Forelimb muscle (tissue), 1 donor: ENCODE measurements at places on chromosomes 2 and 18. TPM values are rescaled to one million over a fixed set of nuclear protein-coding genes. Genes with fewer than 3 reads are reported as not detected.

HOXD13 gene
- polyA plus RNA-seq = not detected

GRCh38 chr2:151729837-151730236, 4.4 kb downstream of the NEB start:
- DNase-seq = no peak

DNA sequence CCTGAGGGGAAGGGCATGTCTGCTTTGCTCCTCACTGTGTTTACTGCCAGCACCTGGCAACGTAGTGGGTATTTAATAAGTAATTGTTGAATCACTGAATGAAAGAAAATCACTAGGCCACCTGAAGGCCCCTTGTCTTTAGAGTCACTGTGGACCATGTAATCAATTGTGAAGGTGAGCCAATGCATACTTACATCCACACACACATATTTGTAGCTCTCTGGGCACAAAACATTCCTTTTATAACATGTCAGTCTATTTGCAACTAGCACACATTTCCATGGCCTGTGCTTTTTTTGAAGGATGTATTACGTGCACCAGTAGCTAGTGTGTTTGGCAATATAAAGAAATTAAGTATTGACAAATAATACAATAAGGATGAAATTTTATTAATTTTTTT, 11.2 kb downstream of the ATP8B1 start:
- no peak for DNase-seq

SH3BP4 gene
- polyA plus RNA-seq = 17.0 TPM

TMEM198 gene
- polyA plus RNA-seq = 2.6 TPM

DNA sequence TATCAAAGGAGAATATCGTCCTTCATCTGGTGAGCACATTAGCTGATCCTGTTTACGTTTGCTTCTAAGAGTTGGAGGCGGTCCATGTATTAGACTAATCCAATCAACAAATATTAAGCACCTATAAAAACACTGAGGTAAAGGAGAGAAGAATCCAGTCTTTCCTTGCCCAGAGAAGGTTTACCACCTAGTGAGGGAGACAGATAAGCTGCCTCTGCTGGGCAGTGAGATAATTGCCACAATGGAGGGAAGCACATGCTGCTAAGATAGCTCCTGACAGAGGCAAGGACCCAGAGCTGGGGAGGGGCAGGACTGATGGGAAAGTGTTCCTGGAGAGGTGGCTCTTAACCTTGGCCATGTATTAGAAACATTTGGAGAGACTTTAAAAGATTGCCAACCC, 36.7 kb upstream of the ST8SIA5 start:
- DNase-seq = no peak

GRCh38 chr2:236565212-236565611, 4.4 kb upstream of the ACKR3 start:
- DNase-seq = no peak

- DNase-seq = no peak
Measured at GRCh38 chr2:229296536-229296935, 25.4 kb upstream of the PID1 start.

RIT2 gene
- polyA plus RNA-seq = not detected

GRCh38 chr2:178273787-178274360, 79.6 kb downstream of the OSBPL6 start:
- DNase-seq = no peak

- no peak for DNase-seq
Measured at GRCh38 chr2:10103179-10103578, 19.4 kb upstream of the RRM2 start.

DNA sequence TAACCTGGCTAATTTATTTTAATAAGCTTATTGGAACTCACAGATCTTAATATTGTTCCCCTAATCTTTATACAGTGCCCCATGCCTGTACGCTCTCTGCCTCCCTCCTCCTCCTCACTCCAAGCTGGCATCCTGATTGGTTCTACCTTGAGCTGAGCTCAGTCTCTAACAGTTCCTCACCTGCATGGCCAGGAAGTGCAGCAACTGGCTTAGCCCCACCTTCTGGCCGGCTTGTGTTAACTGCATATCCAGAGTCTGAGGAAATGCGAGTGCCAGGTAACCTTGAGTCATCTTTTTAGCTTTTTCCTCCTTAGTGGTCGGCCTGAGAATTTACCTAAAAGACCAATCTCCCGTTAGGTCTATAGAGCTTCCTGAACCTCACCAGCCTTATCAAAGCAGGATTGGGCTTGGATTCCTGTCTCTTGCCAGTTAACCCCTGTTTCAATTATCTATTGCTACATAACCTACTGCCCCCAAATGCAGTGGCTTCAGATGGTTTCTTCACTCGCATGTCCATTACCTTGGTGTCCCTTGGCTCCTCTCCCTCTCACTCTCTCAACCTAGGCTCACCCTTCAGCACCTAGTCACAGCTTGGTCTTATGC, 89.5 kb upstream of the STK39 start:
- no peak for DNase-seq

ARHGEF4 gene
- 11.3 TPM for polyA plus RNA-seq

DNA sequence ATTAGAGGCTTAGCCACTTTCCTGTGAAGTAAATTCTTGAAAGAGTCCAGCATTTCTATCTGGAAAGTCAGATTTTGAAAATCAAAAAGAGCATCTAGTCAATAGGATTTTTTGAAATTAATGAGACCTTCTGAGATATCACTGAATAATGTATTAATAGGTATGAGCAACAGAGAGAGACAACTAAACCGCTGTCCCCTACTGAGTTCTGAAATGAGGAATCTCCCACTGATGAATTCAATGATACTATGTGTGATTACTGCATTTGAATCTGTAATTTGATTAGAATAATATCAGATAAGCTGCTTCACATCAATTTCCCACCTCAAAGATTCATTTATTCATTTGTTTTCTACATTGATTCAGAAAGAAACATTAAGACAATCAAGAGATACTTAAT, 252.8 kb downstream of the TMX3 start:
- no peak for DNase-seq

ASXL2 gene
- polyA plus RNA-seq = 11.8 TPM

GRCh38 chr2:173692068-173692467, 273.1 kb downstream of the SP3 start:
- no peak for DNase-seq

DNA sequence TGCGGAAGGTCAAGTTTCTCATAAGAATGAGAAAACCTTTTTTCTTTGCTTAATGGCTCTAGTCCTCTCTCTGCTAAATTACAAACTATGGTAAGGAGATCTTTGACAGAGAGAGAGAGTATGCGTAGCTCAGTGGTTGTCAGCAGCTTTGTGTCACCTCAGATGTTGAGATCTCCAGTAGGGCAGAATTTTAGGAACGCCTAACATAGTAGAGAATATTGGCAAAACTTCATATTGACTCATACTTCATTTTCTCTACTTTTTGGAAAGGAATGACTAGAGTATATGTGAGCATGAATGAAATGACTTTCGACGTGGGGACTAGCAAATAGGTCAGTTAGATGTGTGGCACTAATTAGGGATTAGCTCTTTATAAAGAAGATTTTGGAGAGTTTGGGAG, 64.0 kb downstream of the WDR7 start:
- DNase-seq = no peak

FAM161A gene
- polyA plus RNA-seq = 13.3 TPM

KRTCAP3 gene
- 1.8 TPM for polyA plus RNA-seq

RELCH gene
- polyA plus RNA-seq = 16.1 TPM

CHRND gene
- polyA plus RNA-seq = 180 TPM

- DNase-seq = no peak
Measured at GRCh38 chr18:55654986-55655385, 67.0 kb upstream of the TCF4 start.

ANKRD39 gene
- 7.5 TPM for polyA plus RNA-seq

- no peak for DNase-seq
Measured at GRCh38 chr2:156955701-156956100, 301.8 kb upstream of the GALNT5 start.

CRYGD gene
- polyA plus RNA-seq = not detected

GRCh38 chr2:12617366-12617765, 99.4 kb upstream of the TRIB2 start:
- DNase-seq = no peak

LRRC30 gene
- polyA plus RNA-seq = 4.2 TPM

DNA sequence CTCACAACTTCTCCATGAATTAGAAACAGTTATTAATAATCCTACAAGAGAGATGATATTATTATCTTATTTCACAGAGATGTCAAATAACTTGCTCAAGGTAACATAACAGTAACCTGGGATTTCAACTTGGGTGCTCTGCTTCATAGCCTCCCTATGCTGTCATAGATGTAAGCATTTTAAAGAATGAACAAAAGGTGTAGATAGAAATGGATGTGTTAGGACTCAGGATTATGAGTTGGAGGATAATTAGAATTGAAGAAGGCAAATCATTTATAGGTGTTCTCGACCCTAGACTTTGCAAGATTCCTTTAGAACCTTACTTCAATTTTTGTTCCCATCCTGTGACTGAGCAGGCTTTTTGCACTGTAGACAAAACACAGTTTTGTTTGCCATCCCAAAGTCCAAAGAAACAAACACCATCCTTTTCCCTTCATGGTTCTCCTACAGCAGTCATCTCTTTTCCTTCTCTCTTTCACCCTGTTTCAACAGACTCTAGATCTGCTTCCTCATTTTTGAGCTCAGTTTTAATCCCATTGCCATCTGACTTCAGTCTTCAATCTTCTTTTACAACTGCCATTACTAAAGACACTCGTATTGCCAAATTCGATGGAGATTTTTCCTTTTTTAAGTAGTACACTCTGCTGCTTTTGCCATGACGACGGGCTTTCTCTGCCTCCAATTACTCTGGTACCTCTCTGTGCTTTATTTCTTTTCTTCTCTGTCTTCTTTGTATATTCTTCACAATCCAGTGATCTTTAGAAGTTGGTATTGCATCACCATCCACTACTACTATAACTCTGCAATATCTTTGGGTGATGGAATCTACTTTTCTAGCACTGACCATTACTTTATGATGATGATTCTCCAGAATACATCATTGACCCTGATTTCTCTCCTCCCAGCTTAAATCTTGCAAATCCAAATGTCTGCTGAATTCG, 4.5 kb downstream of the HNMT start:
- DNase-seq = no peak

GRCh38 chr2:221254299-221254698, 317.8 kb downstream of the EPHA4 start:
- DNase-seq = no peak

GRCh38 chr2:138716183-138716582, 64.0 kb downstream of the NXPH2 start:
- no peak for DNase-seq

- no peak for DNase-seq
Measured at GRCh38 chr2:98469862-98470544, 25.3 kb downstream of the INPP4A start.

SF3B6 gene
- polyA plus RNA-seq = 78.1 TPM

DNA sequence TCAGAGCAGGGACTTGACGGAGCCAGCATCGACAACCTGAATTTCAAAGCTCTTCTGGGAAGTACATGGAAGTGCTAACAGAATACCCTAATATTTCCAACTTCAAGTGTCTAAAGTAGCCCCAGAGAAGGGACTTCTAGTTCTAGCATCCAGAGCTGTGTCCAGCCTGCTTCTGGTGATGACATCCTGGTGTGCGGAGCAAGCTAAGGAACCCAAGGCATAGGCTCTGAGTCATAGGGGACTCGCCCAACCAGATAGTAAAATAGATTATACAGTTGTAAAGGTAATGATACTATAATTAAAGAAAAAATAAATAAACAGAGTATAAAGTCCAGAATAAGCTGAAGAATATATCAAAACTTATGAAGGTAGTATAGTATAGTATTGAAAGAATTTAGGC, 108.1 kb upstream of the SERPINE2 start:
- no peak for DNase-seq

DNA sequence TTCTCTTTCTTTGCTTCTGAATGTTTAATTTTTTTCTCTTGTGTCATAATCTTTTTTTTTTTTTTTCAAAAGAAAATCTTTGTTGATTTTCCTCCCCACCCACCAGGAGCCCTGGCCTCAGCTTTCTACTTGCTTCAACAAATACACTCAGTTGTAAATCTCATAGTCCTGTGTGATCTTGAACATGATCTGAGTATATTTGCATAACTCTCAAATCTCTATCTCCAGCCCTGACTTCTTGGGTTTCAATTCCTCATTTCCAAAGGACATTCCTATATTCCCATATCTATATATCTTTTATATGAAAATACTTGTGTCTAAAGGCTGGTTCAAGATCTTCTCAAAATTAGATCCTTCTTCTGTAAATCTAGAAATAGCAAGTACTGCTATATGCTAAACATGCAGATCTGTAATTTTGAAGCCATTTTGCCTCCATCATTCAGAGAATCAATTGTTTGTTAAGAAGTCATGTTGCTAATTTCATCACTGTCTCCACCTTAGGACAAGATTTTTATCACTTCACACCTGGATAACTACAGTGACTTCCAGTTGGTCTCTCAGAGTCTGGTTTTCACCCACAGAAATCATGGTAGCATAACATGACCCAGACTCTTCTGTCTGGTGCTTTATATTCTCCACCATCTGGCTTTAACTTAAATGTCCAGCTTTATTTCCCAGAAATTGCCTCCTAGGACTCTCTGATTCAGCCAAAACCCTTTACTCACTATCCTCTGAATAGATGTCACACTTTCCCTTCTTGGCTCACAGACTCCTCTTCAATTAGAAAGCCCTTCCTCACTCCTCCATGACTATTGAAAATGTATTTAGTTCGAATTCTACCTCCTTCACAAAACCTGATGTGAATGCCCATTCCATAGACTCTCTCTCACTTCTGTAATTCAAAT, 98.1 kb downstream of the ZEB2 start:
- DNase-seq = no peak

DNA sequence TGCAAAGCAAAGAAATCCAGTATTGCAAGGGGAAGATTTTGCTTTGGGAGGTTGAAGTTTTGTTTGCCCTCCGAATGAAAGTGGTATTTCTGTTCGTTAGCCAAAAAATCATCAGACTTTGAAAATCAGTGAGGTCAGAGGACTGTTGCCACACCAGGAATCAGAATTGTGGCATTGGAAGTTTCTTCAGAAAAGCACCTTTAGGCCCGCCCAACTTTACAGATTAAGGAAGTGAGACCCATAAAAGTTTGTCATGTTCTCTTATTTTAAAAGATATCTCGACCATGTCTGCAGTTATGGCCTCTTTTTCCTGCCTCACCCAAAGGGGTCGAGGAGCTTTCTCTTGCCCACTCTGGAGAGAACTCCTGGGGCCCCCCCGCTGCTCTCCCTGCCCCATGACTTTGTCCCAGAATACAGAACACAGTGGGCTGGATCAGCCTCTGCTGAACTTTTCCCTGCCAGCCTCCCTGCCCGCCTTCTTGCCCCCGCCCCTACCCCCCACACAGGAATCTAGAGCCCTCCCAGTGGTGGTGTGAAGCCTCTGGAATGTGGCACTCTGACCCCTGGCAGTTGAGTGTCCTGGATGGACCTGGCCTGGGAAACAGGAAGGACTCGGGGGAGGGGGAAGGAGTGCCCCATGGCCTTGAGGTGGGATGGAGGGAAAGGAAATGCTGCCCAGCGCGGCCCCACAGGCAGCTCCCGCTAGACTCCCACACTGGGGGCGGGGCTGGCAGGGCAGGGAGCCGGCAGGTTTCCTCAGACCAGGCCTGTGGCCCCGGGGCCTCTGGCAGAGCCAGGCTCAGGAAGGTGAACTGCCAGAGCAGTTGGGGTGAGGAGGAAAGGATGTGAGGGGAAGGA, 25.3 kb downstream of the CRIM1 start:
- DNase-seq = no peak

DNA sequence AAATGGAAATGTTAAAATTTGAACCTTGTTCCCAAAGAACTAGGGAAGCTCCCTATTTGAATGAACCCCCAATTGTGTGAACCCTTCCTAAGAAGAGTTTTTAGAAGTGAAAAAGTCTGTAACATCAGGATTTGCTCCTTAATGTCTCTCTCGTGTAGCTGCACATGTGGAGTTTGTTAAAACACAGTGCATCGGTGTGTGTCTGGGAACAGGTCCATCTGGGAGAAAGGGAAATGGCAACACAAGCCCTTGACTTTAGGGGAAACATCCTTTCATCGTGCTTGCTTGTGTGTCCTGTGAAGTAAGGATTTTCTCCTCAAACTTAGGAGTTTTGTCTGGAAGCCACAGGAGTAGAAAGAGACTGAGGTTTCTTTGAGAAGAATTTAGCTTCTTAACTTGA, 203.9 kb downstream of the PRKCE start:
- peak; percentile 53 for DNase-seq
